Stimulated activated CD4-positive, alpha-beta T cell treated with anti-CD3 and anti-CD28 coated beads, TNF-alpha, amount 100 ng/mL, for 48 hours (primary cell): ENCODE measurements at places on chromosomes 2 and 18.

- DNase-seq: no peak
These were observed 27.2 kb upstream of the RAPH1 start for GRCh38 chr2:203562268-203562667.

- no peak for DNase-seq
These were observed 680 bp downstream of the ASNSD1 start for GRCh38 chr2:189661957-189662321.

DNA sequence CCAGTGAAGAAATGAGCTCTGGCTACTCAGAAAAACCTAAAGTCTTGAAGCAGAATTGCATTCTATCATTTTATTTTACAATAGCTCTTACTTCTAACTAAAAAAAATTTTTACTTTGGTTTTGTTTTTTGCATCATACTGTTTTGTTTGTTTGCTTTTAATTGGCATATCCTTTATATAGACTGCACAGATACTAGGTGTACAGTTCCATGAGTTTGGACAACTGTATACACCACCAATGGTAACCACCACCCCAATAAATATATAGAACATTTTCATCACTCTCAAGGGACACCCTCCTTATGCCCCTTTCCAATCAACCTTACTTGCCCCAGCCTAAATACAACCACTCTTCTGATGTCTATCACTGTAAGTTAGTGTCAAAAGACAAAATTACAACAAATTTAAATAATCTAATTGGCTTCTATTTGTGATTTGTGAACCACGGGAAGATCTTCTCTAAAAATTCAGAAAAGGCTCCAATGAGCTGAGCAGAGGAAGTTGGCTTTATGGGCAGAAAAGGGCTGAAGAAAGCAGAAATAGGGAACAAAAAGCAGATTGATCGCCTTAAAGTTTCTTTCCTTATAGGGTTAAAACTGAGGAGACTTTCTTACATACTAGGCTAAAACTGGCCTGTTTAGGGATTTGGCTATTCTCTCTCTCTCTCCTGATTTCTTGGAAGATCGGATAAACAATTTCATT lies 22.2 kb upstream of the SOS1 start:
- no peak for DNase-seq

- DNase-seq: no peak
These were observed 120.9 kb upstream of the DLX2 start for GRCh38 chr2:172223601-172224054.

DNA sequence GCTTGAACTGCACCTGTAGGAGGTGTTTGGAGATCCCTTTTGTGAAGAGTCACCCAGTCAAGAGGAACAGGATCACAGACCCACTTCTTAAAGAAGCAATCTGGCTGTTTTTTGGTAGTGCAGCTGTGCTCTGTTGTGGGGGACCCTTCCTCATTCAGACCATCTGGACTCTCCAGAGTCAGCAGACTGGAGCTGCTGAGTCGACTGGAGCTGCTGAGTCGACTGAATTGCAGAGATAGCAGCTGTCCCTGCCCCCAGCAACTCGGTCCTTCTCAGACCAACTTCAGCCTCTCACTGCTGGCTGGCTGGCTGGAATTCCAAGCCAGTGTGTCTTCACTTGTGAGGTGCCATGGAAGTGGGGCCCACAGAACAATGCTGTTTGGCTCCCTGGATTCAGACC lies 56.8 kb downstream of the GTF3C3 start:
- DNase-seq: no peak
